ENCODE measurements at places on chromosomes 12 and 14. TPM values are rescaled to one million over a fixed set of nuclear protein-coding genes. Genes with fewer than 3 reads are reported as not detected.

DNA sequence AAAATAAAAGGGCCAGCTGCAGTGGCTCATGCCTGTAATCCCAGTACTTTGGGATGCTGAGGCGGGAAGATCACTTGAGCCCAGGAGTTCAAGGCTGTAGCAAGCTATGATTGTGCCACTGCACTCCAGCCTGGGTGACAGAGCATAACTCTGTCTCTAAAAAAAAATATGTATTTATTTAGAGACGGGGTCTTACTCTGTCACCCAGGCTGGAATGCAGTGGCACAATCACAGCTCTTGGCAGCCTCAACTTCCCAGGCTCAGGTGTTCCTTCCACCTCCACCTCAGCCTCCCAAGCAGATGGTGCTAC lies 179.3 kb upstream of the ATF7IP start:
- no peak for DNase-seq

- no peak for DNase-seq
Observed at GRCh38 chr14:23104591-23105347, at the start of gene CIROP. Gene CIROP, minus strand, starts transcription at chr14:23104989. Its CDS starts 69 bp downstream, at chr14:23104920.

The SAMD15 gene
- 2.1 TPM for total RNA-seq

GRCh38 chr12:92769124-92769901 lies 66.5 kb downstream of the PLEKHG7 start:
- no peak for DNase-seq

The WNT1 gene
- not detected for total RNA-seq

The CCDC177 gene
- total RNA-seq = not detected

- peak; percentile 99 for DNase-seq
Observed at GRCh38 chr12:107515446-107515958, 170.1 kb upstream of the PWP1 start.

DNA sequence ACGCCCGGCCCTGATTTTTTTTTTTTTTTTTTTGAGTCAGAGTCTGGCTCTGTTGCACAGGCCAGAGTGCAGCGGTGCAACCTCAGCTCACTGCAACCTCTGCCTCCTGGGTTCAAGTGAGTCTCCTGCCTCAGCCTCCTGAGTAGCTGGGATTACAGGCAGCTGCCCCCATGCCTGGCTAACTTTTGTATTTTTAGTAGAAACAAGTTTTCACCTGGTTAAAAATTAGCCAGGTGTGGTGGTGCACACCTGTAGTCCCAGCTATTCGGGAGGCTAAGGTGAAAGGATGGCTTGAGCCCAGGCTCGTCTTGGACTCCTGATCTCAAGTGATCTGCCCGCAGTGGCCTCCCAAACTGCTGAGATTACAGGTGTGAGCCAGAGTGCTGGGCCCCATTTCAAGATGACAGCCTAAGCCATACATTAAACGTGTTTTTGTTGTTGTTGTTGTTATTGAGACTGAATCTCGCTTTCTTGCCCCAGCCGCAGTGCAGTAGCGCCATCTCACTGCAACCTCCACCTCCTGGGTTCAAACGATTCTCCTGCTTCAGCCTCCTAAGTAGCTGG lies 42.7 kb upstream of the EAPP start:
- no peak for DNase-seq

DNA sequence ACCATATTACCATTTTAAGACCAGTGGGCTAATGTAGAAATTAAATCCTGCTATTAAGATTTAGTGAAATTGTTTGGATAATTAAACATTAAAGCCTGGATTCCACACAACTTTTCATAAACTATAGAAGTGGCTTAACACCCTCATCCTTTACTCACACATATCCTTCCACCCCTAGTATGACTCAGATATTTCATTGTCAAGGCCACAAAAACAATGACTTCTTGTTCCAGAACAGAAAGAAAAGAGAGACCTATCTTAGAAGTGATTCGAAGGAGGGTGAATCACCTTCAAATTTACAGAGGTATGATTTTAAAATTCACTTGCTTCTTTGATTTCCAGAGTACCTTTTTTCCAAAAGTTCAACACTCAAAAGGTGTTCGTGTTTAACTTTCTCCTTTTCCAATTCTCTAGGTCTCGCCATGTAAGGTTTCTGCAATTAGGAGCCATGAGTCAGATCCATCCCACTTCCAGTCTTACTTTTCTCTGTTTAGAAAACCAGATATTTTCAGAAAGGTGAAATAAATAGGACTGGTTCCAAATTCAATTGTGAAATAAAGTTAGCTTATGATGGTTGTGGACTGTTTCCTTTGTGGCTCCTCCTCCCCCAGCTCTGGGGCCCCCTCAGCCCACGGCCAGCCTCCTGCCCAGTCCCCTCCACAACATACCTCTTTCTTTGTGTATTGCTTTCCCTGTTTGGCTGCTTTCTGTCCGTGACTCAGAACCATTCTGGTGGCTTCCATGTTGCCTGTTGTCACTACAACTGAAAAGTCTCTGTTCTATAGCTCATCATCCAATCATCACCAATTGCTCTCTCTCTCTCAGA lies 24.6 kb upstream of the MGP start:
- DNase-seq = peak; percentile 72

GRCh38 chr12:89863493-89863938 lies 154.9 kb upstream of the ATP2B1 start:
- DNase-seq = no peak
